ENCODE measurements at places on chromosomes 12 and 14. TPM values are rescaled to one million over a fixed set of nuclear protein-coding genes. Genes with fewer than 3 reads are reported as not detected.

The TAS2R42 gene
- total RNA-seq: not detected

The ASCL1 gene
- 21.1 TPM for total RNA-seq

The DIO3 gene
- not detected for total RNA-seq

The PAPLN gene
- 1.6 TPM for total RNA-seq

The INHBC gene
- total RNA-seq: not detected

The TAS2R7 gene
- 1.1 TPM for total RNA-seq

The MYF5 gene
- not detected for total RNA-seq

The PTGER2 gene
- total RNA-seq: not detected

The OR4E2 gene
- not detected for total RNA-seq

The ANKRD33 gene
- not detected for total RNA-seq

DNA sequence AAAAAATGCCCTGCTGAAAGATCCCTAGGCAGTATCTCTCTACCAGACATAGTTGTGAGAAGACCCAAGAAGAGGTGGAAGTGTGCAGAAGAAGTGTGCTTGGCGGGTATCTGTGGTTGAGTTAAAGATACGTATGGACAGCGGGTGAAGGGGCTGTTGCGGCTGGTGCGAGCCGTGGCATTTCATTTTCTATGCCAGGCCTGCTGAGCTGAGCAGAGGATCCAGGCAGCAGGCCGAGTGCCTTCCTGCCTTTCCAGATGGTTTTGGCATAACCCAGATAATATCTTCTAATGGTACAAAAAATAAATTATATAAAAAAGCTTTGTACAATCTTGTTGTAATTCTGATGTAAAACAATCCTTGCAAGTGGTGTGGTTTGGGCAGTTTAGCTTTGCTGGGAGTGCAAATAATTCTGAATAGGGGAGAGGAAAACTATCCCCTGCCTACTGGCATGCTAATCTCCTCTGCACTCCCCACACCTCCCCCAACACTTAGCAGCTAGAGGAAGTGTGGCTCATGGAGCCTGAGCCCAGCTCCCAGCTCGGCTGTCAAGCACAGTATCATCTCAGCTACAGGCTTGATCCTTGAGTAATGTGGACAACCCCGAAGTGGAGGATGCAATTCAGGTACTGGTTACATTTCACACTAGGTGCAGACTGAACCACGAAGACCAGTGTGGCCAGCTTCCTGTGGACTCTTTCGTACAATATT, 168.9 kb downstream of the VRK1 start:
- no peak for DNase-seq

DNA sequence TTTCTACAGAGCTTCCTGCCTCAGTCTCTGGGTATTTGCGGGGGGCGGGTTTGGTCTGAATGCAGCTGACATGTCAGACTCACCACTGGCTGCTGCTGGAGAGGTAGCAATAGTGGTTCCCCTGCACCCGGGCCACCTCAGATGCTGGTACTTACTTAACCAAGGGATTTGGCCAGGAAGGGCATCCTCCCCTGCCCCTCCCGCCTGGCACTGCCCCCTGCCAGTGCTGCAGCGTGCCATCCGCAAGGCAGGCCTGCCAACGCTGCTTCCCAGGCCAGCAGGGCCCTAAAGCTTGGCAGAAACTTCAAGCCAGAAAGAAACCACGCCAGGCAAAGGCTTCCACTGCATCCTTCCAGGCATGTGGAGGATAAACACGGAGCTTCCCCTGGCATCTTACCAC, 22.1 kb downstream of the RAB35 start:
- no peak for DNase-seq

DNA sequence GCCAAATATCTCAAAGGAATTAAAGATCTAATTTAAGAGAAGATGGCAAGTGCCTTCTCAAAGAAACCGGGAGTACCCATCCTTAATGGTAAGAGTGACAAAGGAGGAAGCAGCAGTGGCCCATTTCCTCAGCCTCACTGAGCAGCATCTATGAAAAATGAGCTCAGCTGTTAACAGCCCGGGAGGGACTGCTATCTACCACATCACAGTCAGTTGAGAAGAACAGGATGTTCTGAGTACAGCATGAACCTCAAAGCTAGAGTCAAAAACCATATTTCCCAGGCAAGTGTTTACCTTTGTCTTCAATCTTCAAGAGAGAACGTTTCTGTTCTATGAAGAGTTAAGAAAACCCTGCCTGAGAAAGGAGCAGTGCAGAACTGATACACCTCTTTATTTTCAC, 115.0 kb downstream of the BTG1 start:
- no peak for DNase-seq

DNA sequence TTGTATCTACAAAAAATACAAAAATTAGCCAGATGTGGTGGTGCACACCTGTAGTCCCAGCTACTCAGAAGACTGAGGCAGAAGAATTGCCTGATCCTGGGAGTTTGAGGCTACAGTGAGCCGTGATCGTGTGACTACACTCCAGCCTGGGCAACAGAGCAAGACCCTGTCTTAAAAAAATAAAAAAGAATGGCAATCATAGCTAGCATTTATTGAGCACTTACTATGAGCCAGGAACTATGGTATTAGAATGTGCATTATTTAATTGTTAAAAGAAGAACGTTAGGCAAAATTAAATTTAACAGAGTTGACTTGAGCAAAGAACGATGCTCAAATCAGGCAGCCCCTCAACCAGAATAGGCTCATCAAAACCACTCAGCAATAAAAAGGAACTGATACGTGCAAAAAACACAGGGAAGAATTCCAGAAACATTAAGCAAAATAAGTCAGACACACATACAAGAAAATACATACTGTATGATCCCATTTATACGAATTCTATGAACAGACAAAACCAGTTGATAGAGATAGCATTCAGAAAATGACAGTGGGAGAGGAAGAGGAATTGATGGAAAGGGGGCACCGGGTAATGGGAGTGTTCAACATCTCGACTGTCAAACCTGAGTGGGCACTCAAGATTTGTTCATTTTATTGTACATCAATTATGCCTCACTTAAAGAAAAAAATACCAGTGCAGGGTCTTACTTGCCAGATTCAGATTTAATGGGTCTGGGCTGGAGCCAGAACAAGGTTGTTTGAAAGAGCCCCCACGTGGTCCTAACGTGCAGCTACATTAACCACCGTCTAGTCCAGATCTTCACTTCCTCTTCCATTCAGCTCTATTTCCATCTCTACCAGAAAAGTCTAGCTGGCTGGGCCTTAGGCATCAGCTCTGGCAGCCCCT, 8.0 kb downstream of the SCNN1A start:
- DNase-seq: no peak

- no peak for DNase-seq
These were observed 21.3 kb downstream of the MYBPC1 start for GRCh38 chr12:101616027-101616494.

- DNase-seq: no peak
These were observed 123.5 kb upstream of the KITLG start for GRCh38 chr12:88703790-88704189.

DNA sequence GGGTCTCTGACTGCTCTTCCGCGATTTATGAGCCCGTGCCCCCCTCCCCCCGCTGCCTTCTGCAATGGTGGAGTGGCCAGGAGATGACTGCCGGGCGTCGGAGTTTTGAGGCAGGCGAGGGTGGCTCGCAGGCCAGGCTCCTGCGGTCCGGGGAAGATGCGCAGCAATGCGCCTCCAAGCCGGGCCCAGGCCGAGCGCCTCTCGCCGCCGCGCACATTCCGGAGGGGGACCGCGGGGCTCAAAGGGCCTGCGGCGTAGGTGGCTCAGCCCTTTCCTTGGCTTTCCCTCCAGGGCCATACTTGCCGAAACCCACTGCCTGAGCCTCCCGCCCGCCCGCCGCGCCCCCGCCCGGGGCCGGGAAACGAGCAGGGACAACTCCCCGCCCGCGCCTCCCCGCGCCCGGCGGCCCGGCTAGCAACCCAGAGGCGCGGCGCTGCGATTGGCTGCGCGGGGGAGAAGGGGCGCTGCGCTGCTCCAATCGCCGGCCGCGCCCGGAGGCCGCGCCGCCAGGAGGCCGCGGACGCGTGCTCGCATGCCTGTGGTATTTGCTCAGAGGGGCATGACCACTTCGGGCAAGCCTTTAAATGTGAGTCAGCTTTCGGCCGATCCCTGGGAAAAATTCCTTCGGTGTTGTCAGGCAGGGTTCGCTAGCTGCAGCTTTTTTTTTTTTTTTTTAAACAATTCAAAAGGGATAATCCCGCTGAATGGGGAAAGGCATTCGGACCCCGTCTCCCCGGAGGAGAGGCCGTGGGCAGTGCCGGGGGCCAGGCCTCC, 157.9 kb upstream of the PARP11 start:
- DNase-seq: peak; percentile 64

DNA sequence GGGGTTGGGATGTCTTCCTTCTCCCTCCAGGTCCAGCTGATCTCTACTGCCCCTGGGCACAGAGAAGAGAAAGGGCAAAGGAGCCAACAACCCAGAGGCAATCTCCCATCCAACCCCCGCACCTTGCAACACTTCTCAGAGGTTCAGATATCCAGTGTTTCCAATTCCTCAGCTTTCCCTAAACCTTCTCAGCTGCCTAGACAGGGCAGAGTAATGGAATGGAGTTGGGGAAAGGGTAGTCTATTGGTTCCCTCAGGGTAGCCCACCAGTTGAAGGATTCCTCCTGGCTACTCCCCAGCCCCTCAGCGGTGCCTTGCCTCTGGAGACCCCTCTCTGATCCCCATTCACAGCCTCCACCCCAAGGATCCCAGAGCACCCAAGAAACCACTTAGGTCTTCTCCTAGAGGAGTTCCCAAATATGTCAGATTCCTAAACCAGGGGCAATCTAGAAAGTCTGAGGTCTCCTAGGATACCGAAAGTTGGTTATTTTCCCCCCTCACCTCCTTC, 537 bp downstream of the NFE2 start:
- DNase-seq: no peak

DNA sequence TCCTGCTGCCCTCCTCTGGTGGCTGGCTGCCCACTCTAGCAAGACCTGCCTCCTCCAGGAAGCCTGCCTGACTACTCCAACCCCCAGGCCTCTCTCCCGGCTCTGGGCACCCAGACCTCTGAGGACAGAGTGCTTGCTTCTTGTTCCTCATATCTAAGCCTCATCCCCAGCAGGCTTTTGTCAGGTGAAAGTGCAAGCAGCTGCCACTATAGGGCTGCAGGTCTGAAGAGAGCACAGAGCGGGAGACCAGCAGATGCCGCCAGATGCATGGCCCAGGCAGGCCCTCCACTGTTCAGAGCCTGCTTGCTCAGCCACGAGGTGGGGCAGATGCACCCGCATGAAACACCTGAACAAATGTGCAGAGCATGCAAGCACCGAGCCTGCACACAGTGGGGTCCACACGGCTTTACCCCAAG, 73.0 kb downstream of the SERPINA3 start:
- DNase-seq: no peak

DNA sequence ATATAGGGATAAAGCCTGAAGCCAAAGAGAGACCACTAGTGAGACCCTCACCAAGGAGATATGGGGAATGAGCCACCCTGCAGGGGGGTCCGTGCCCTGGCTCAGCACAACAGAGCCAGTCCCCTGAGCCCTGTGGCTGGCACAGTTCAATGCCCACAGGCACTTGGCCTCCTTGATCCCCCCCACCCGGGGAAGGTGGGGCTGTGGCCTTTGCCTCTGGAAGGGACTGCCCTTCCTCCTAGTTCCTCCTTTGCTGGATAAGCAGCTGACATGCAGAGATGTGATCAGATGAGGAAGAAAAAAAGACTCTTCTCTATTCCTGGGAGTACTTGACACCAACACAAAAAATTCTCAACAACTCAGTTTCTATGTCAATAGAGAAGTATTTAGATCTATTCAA, 19.9 kb downstream of the TTC7B start:
- no peak for DNase-seq

DNA sequence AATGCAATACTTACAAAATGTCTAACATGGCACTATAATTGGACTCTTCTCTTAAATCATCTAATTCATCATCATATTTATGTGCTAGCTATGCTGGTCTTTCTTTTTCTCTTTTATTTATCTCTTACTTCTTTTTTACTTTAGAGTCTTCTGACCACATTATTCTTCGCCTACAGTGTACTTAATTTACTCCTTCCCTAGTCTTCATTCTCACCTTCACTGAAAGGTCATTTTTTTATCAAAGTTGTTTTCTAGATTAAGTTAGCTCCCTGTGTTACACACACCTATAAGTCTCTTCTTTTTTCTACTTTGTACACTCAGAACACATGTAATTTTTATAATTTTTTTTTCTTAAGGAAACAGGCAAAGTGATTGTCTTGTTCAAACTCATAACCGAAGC, 1351.2 kb downstream of the FSCB start:
- DNase-seq: no peak
